Kidney (tissue), 22 donors: ENCODE measurements at places on chromosomes 4 and X.

DNA sequence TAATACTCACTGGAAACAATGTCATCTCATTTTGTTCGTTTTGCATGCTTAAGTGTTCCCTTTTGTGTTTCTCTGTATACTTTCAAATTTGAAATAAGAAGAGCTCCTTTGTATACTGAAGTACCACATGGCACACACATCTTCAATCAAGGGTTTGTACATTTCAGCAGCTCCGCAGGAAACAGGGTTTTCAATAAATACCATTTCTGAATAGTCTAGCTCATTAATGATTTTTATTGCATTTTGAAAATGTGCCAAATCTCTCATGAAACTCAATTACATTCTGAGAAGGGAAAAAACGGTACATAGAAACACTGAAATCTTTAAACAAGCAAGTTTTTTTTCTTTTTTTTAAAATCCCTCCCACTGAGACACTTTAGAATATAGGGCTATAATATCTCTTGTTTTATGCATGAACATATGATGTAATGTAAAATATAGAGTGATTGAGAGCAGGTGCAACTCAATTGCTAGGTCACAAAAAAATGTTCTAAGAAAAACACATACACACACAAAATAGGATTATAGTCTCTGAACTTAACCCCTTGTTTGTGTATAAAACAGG is 914.2 kb upstream of the PCDH7 start:
- no peak for DNase-seq

DNA sequence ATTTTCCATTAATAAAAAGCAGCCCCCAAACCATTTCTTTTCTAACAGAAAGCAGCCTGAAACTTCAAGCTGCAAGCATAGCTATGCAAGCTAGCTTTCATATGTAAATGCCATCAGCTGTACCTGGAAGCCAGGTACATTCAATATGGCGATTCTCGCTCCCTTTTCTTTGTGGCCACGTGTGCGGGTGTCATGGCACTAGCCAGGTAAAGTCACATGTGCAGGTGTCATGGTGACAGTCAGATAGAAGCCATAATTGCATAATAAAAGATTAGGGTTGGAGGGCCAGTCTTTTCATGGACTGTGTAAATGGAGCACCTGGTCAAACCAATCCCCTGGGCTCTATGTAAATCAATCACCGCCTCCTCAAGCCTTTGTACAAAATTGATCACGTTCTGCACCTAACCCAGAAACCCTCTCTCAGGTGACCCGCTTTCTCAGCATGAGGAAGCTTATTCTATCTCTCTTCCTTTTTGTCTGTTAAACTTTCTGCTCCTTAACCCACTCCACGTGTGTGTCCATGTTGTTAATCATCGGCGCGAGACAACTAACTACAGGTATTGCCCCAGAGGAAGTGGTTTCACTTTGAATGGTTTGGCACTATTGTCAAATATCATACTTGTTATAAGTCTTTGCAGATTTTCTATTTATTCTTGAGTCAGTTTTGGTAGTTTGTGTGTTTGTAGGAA is 18.0 kb upstream of the RHOXF2 start:
- DNase-seq = no peak

DNA sequence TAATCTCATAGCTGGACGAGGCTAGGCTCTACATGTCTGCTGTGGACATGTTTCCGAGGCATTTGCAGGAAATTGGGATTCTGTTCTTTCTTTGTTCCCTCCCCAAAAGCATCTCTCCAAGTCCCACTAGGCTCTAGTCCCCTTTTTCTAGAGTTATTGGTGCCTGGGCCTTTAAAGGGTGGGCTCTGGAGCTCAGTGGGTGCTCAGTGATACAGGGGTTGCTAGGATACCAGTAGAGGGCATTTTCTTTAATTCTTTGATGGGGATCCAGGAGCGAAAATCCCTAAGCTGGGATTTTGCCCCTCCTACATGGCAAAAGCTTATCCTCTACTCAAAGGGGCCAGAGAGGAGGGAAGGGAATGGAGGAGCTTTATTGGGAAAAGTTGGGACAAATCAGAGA is 34.2 kb downstream of the ARHGEF9 start:
- no peak for DNase-seq

GRCh38 chrX:18252644-18253359 is 32.1 kb upstream of the BEND2 start:
- peak; percentile 1 for DNase-seq

DNA sequence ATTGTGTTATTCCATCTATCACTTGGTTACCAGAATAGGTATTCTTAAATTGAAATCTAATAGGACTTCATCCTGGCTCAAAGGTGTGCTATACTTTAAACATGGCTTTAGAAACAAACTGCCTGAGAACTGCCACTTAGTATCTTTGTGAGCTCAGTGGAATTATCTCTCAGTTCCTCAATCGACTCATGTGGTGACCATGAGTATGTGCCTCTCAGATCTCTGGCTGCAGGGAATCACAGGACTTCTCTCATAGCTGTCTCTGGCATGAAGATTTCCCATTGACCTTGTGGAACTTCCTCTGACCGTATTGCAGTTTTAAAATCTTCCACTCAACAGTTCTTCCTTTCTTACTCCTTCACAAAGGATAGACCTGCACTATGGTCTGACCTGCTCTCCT is 681.9 kb upstream of the BOD1L1 start:
- DNase-seq = no peak

GRCh38 chr4:148790691-148791090 is 348.5 kb upstream of the NR3C2 start:
- no peak for DNase-seq

DNA sequence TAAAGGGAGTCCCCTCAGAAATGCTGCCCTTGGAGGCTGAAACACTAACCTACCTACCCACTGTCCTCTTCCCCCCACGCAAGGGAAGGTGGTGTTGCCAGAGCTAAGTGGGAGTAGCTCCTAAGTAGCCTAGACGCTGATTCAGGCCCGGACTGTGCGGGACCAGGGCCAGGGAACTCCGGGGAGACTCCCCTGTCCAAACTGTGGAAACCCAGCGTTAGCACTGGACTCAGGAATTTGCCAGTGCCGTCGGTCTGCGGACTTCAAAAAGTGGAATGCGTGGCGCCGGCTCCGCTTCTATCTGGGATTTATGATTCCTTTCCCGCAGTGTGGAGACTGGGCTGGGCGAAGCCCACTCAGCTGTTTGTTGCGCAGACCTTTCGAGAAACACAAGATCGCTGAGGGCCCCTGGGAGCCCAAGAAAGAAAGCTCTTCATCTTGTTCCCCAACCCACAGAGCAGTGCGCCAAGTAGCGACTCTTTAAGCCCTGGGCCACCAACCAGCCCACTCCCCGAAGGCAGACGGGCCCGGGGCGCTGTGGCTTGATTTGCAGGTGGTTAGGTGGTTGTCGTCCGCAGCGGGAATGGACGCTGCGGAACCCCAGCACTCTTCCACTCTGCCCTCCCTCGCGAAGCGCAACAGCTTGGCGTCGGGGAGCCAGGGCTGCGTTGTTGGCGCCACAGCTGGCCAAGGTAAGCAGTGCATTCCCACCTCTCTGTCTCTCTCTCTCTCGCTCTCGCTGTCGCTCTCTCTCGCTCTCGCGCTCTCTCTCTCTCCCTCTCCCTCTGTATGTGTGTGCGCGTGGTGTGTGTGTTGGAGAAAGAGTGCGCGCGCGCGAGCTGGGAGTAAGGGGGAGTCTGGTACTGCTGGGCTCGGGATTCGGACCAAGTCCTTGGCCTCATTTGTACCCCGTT is 2.0 kb downstream of the TMEM255A start:
- DNase-seq = peak; percentile 83

GRCh38 chrX:24702362-24703184 is 8.9 kb downstream of the POLA1 start:
- no peak for DNase-seq

GRCh38 chr4:18034099-18034498 is 12.5 kb upstream of the LCORL start:
- DNase-seq = no peak

DNA sequence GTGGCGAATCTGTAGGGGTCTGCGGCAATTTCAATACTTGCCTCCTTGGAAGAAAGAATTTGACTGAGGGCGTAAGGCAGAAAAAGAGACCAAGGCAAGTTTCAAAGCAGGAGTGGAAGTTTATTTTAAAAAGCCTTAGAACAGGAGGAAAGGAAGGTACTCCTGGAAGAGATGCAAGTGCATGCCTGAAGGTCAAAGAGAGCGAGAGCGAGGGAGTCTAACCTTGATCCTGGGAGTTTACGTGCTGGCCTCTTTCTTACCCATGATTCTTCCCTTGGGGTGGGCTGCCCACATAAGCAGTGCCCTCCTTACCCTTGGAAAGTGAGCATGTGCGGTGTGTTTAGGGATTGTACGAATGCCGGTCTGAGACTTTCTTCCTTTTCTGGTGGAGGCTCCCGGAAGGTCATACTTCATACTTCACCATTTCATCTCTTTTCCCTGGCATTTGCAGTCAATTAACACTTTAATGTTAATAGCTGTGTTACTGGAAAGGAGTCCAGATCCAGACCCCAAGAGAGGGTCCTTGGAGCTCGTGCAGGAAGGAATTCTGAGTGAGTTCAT is 40.0 kb downstream of the ARSD start:
- no peak for DNase-seq

GRCh38 chrX:150719621-150720020 is 26.4 kb downstream of the MTMR1 start:
- no peak for DNase-seq

GRCh38 chr4:138185859-138186645 is 56.1 kb downstream of the SLC7A11 start:
- DNase-seq = no peak

DNA sequence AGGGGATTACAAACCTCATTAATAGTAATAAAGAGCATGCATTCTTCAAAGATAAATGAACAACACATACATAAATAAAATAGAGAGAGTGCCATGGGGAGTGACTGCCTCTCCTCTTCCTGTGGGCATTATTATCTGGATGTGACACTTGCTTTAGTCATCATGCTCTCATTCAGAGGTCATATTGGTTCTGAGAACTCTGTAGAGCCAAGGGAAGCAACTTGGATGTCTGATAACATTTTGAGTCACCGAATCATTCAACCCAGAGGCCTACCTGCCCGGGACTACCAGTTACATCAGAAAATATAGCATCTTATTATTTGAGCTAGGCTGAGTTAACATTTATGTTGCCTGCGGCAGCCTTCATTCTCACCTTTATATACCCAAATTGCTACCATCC is 489.5 kb downstream of the STIM2 start:
- no peak for DNase-seq

DNA sequence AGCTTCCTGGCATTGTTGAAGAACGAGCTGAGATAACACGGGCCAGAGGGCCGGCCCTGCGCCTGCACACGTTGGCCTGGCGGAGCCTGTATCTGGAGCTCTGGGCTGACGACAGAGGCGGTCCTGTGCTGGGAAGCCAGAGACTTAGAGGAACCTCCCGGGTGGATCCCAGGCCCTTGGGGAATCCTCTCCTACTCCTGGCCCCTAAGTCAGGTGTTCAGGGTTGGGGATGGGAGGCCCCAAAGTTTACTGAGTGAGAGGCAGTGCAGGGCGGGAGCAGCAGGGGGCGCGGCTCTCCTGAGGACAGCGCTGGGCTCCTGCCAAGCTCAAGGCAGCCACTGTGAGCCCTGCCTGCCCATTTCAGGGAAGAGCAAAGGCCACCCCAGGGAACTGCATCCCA is 2.5 kb upstream of the HTRA3 start:
- no peak for DNase-seq

GRCh38 chr4:186749611-186750281 is 26.1 kb upstream of the FAT1 start:
- DNase-seq = no peak

GRCh38 chr4:73855406-73855805 is 2.3 kb downstream of the PF4V1 start:
- DNase-seq = no peak

DNA sequence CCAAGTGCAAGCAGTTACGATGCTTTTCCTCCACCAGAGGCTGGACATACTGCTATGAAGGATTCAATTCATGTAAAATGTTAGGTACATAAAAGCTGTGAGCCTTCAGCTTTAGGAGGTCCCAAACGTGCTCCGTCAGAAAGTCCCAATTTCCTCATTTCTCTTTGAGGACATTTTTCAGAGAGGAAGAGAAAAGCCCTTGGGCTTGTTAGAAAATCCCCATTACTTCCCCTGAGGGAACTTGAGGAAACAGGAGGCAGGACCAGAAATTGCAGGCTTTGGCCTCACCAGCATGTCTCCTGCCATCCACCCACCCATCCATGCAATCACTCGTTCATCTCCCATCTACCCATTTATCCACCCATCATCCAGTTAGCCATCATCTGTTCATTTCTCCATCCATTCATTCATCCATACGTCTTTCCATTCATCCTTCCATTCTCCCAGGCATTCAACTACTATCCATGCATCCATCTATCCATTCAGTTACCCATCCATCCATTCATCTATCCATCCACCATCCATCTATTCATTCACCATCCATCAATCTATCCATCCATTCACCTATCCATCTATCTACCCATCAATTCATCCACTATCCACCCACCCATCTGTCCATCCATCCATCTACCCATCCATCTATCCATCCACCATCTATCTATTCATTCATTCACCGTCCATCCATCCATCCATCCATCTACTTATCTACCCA is 223.5 kb downstream of the AFAP1 start:
- no peak for DNase-seq

DNA sequence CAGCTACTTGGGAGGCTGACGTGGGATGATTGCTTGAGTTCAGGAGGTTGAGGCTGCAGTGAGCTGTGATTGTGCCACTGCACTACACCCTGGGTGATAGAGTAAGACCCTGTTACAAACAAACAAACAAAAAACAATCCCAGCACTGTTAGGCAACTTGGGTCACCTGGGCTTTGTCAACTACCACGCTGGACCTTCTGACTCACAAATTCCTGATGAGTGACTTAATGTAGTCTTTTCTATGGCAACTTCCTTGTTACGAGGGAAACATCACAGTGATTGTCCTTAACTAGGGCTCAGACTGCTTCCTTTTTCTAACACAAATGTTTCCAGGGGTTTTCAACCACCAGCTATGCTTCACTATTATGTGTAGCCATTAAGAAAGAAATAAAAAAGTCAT is 128.8 kb upstream of the GPC4 start:
- no peak for DNase-seq

- no peak for DNase-seq
Measured at GRCh38 chr4:63898961-63899360, 510.3 kb downstream of the TECRL start.

DNA sequence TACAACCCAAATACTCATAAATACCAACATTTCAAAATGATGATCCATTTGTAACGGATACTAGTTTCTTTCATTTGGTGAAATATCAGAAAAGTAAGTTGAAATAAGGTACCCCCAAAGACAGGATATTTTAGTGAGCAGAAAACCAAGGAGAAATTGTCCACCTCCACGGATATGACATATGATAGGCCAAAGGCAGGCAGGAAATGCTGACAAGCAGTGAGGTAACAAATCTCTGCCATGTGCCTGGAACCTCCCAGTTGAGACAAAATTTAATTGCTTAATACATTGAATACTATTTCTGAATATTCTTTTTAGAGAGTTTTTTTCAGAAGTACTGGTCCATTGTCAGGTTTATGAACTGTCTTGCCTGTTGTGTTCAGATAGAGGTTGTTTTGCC is 118.8 kb downstream of the GATB start:
- no peak for DNase-seq

DNA sequence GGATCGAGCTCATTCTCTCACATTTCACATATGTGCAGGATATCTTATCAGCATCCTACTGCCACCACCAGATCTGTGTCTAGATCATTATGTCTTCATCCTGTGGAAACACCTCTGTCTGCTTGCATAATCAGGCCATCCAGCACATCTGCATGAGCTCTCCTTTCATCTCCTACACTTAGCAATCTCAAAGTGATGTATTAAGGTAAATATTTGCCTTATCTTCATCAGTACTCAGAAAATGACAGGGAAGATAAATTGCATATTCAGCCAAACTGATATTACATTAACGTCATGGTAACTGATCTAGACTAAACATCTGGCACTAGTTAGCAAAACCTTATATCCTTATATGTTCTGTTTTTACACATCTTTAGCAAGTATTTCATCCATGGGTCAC is 207.3 kb upstream of the PABPC4L start:
- no peak for DNase-seq
